ENCODE measurements at places on chromosomes 1 and 21. TPM values are rescaled to one million over a fixed set of nuclear protein-coding genes. Genes with fewer than 3 reads are reported as not detected.
A peak's percentile ranks its signal among the peaks of the same experiment; 100 is the strongest.

- H3K4me3 ChIP-seq = no peak overlapping the region
- H3K27me3 ChIP-seq = no peaks in the 10 kb centered on the region
Observed at GRCh38 chr1:21021311-21021710, 155.4 kb downstream of the EIF4G3 start.

DNA sequence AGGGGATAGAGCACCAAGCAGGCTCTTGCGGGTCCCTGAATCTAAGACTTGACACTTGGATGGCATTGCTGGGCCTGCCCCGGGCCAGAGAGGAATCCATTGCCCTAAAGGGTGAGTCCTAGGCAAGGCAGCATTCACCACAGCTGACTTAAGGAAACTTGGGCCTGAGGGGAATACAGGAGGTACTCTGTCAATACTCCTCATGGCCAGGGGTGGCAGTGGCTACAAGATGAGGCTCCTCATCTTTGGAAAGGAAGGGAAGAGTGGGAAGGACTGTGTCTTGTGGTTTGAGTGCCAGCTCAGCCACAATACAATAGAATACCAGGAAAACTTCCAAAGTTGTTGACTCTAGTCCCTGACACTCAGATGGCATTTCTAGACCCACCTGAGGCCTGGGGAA lies 5.1 kb downstream of the KRTAP22-1 start:
- H3K4me3 ChIP-seq = no peak overlapping the region
- no peaks in the 10 kb centered on the region for H3K36me3 ChIP-seq
- no peak overlapping the region for H3K27ac ChIP-seq
- H3K27me3 ChIP-seq = no peaks in the 10 kb centered on the region
- no peaks in the 10 kb centered on the region for H3K4me1 ChIP-seq

GRCh38 chr1:84781946-84782771 lies 91.9 kb upstream of the SSX2IP start:
- DNase-seq = peak; percentile 78
- no peaks in the 10 kb centered on the region for H3K36me3 ChIP-seq
- H3K27me3 ChIP-seq = peaks cover 8% of the 10 kb centered on the region
- peak overlapping the region; percentile 61 for H3K4me3 ChIP-seq
- peak overlapping the region; percentile 22 for H3K27ac ChIP-seq

The MYOC gene
- total RNA-seq = not detected

DNA sequence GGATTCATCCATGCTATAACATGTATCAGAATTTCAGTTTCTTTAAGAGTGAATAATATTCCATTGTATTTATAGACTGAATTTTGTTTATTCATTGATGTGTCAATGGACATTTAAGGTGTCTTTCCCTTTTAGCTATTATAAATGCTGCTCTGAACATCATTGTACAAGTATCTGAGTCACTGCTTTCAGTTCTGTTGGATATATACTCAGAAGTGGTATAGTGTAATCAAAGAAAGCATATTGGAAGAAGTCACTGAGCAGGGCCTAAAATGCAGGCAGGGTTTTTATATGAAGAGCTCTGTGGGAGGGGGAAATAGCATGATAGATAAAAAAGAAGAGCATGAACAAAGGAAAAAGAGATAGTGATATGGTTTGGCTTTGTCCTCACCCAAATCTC lies 22.5 kb downstream of the TYW3 start:
- DNase-seq = no peak

DNA sequence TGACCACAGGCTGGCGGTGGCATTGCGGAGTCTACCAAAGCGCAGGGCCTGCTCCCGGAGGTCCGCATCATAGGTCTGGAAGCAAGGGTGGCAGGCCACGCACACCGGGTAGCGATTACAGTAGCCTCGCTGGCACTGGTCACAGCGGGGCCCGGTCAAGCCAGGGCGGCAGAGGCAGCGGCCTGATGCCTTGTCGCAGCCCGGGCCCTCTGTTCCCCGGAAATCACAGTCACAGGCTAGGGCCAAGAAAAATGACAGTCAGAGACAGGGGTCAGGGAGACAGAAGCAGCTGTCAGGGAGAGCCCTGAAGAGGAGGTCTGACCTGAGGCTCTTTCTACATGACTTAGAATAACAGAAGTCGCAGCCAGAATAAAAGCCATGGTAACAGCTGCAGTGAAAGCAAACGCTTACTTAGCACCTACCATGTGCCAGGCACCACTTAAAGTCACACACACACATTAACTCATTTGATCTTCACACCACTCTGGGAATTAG lies 26.4 kb downstream of the LAMB3 start:
- DNase-seq = no peak
- no peaks in the 10 kb centered on the region for H3K4me1 ChIP-seq
- H3K4me3 ChIP-seq = no peak overlapping the region
- no peak overlapping the region for H3K27ac ChIP-seq
- H3K27me3 ChIP-seq = no peaks in the 10 kb centered on the region
- H3K36me3 ChIP-seq = no peaks in the 10 kb centered on the region

- H3K27ac ChIP-seq = peak overlapping the region; percentile 57
- peak; percentile 33 for DNase-seq
- H3K4me3 ChIP-seq = peak overlapping the region; percentile 78
Observed at GRCh38 chr1:32241001-32241763, 5.8 kb upstream of the FAM167B start.

GRCh38 chr1:203480525-203481084 lies 5.0 kb downstream of the PRELP start:
- H3K36me3 ChIP-seq = no peaks in the 10 kb centered on the region
- H3K4me3 ChIP-seq = no peak overlapping the region
- peaks cover 6% of the 10 kb centered on the region for H3K27me3 ChIP-seq

- H3K36me3 ChIP-seq = peaks cover 10% of the 10 kb centered on the region
- peaks cover 14% of the 10 kb centered on the region for H3K4me1 ChIP-seq
- DNase-seq = no peak
- H3K27ac ChIP-seq = no peak overlapping the region
- no peaks in the 10 kb centered on the region for H3K27me3 ChIP-seq
- H3K4me3 ChIP-seq = no peak overlapping the region
Observed at GRCh38 chr1:156050376-156050775, 3.2 kb downstream of the UBQLN4 start.

DNA sequence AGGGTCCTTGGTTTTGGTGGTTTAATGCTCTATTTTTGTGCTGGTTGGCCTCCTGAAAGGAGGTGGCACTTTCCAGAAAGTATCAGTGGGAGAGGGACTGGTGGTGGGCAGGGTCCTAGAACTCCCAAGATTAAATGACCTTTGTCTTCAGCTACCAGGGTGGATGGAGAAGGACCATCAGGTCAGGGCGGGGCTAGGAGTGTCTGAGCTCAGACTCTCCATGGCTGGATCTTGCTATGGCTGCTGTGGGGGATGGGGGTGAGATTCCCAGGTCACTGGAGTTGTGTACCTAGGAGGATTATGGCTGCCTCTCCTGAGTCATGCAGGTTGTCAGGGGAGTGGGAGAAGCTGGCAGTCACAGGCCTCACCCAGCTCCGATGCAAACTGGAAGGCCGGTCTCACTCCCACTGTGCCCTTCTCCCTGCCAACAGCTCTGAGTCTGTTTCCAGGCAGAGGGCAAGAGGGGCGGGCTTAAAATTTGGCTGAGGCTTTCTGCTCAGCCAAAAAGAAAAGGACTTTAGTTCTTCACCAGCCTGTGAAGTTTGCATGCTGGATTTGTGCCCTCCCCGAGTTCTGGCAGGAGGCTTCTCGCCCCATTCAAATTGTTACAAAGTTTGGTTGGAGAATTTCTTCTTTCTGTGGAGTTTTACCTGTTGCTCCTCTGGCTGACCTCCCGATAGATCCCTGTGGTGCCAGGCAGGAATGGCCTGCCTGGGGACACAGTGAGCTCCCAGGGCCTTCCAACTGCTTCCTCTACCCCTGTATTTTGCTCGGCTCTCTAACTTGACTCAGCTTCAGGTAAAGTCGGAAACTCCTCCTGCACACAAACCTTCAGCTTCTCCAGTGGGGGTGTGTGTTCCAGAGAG lies 13.1 kb upstream of the KYAT3 start:
- H3K4me1 ChIP-seq = peaks cover 39% of the 10 kb centered on the region
- no peak overlapping the region for H3K4me3 ChIP-seq
- peaks cover 8% of the 10 kb centered on the region for H3K27me3 ChIP-seq
- no peak for DNase-seq

DNA sequence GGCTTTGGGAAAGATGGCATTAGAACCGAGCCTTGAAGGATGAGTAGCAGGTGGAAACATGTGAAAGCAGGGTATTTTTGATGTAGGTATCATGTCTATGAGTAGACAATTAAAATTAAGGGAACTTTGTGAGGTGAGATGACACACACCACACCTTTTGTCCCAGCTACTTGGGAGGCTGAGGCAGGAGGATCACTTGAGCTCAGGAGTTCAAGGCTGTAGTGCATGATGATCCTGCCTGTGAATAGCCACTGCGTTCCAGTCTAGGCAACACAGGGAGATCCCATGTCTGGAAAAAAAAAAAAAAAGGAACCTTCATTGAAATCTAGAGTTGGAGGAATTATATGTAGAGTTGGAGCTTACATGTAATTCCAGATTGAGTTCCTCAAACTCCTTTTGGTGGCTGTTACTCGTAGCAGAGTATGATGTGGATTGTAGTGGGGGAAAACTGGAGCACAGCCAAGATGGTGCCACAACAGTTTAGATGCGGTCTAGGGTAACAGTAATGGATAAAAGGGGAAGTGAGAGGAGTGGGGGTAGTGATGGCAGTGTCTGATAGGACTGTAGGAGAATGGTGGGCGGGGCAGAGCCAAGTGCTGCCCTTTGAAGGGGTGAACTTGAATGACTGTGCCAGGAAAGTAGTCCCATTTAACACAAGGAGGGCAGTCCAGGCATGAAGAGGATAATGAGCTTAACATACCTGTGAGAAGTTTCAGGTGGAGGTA lies 17.4 kb downstream of the AK4 start:
- peaks cover 15% of the 10 kb centered on the region for H3K36me3 ChIP-seq
- no peak overlapping the region for H3K27ac ChIP-seq
- peaks cover 2% of the 10 kb centered on the region for H3K27me3 ChIP-seq
- DNase-seq = no peak
- peaks cover 24% of the 10 kb centered on the region for H3K4me1 ChIP-seq
- H3K4me3 ChIP-seq = no peak overlapping the region

DNA sequence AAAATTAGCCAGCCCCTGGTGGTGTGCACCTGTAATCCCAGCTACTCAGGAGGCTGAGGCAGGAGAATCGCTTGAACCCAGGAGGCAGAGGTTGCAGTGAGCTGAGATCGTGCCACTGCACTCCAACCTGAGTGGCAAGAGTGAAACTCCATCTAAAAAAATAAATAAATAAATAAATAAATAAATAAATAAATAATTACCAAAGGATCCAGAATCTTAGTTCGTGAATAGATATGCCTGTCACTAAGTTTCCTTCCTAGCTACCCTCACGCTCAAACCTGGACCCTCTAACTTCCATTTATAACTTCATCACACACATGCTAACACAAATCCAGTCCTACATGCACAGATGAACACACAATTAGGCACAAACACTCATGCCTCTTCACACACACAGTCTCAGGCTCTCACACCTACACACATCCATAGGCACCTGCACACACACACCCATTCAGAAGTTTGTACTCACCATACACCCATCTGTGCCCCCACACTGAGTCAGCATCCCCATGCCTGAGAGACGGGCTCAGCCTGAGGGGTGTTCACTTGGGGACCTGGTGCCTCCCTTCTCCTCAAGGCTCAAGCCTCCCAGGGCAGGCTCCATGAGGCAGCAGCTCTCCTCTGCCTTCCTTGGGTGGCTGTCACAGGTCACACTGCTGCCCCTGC lies 61.5 kb downstream of the LACTBL1 start:
- H3K4me1 ChIP-seq = no peaks in the 10 kb centered on the region
- no peak overlapping the region for H3K27ac ChIP-seq
- H3K27me3 ChIP-seq = peaks cover 2% of the 10 kb centered on the region

The CFH gene
- total RNA-seq = 6.2 TPM

DNA sequence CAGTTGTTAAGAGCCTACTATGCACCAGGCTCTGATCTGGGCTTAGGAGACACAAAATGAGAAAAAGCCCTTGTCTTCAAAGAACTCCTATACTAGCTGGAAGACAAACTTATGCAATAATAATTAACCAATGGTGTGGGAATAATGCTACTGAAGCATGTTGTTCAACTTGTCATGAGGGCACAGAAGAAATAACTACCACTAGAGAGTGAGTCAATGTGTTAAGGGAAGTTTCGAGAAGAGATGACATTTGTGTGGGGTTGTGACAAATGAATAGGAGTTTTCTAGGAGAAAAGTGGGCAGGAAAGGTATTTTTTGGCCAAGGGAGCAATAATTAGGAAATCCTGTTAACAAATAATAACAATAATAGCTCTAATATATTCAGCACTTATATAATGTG lies 205.0 kb downstream of the PDE4B start:
- no peaks in the 10 kb centered on the region for H3K36me3 ChIP-seq
- no peak overlapping the region for H3K27ac ChIP-seq
- no peaks in the 10 kb centered on the region for H3K4me1 ChIP-seq
- no peak for DNase-seq

DNA sequence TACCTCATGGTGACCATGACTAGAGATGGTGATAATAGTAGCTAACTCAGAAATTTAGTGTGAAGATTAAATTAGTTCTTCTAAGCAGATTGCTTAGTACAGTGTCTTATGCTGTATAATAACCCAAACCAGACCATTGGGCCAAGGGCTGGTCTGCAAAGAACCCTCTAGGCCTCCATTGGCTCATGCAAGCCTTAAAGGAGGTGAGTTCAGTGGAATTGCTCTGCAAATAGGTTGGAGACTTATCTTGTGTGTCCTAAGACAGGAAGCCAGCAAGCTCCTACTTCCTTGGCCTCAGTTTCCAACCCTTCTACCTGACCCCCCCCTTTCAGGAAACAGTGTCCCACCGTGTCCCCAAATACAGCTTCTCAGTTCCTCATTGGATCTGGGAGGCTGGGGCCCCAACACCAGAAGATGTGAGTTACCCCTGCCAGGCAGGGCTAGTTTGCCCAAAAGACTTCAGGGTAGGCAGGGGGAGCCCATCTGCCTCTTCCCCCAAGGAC lies 1.9 kb upstream of the MEF2D start:
- no peaks in the 10 kb centered on the region for H3K27me3 ChIP-seq
- peaks cover 16% of the 10 kb centered on the region for H3K36me3 ChIP-seq
- peak overlapping the region; percentile 99 for H3K27ac ChIP-seq
- peaks cover 71% of the 10 kb centered on the region for H3K4me1 ChIP-seq
- H3K4me3 ChIP-seq = peak overlapping the region; percentile 87

The LAMB3 gene
- 1.9 TPM for total RNA-seq

DNA sequence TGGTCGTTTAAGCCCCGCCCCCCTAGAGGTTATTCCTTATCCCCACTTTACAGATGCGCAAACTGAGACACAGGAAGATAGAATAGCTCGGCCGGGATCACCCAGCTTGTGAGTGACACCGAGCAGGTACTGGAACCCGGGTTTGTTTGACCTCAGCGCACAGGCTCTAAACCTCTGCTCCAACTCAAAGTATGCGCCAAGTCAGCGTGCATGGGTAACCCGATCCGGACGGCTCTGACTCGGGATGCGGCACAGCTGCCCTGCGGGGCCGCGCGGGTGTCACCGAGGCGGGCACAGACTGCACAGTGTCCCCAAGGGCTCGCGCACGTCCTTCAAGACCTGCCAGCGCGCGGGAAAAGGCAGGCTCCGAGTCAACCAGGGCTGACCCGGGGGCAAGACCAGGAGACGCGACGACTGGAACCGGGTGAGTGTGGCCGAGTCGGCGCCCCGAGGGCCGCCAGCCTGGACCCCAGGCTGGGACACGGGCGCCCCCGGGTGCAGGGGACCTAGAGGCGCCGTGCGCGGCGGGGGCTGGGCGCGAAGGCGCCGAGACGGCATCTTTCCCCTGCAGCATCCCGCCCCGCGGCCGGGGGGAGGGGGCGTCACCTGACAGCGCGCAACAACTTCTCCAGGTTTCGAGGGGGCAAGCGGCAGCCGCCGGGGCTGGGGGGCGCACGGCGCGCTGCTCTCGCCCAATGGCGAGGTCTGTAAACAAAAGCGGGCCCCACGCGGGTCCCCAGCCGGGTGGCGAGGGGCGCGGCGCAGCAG lies 101.9 kb upstream of the SOD1 start:
- H3K4me1 ChIP-seq = peaks cover 58% of the 10 kb centered on the region
- peaks cover 22% of the 10 kb centered on the region for H3K36me3 ChIP-seq
- peaks cover 32% of the 10 kb centered on the region for H3K27me3 ChIP-seq
- DNase-seq = peak; percentile 16

The GPA33 gene
- 2.2 TPM for total RNA-seq

All from activated CD4-positive, alpha-beta T cell treated with anti-CD3 and anti-CD28 coated beads, Interleukin-2, amount 10 ng/mL, durations not matched to agents 7 days and 5 days (primary cell).